ENCODE measurements at places on chromosomes 3 and 15.

- DNase-seq: no peak
These were observed 11.4 kb downstream of the CEP97 start for GRCh38 chr3:101735833-101736232.

DNA sequence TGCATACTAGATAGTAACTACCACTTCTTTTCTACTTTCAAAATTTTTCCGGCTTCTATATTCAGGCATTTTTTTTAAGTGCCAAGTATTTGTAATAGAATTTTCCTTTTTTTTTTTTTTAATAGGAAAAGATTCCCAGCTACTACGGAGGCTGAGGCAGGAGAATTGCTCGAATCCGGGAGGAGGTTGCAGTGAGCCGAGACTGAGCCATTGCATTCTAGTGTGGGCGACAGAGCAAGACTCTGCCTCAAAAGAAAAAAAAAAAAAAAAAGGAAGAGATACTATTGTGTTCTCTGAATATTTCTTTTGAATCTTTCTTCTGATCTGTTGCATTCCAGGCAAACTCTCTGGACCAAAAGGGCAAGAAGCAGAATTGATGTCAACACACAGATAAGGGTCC, 557.3 kb downstream of the FGF12 start:
- DNase-seq: no peak

GRCh38 chr3:105907777-105908176, 39.0 kb upstream of the CBLB start:
- DNase-seq: no peak

- DNase-seq: peak; percentile 63
These were observed 93.9 kb upstream of the RASGRF1 start for GRCh38 chr15:79184465-79184892.

DNA sequence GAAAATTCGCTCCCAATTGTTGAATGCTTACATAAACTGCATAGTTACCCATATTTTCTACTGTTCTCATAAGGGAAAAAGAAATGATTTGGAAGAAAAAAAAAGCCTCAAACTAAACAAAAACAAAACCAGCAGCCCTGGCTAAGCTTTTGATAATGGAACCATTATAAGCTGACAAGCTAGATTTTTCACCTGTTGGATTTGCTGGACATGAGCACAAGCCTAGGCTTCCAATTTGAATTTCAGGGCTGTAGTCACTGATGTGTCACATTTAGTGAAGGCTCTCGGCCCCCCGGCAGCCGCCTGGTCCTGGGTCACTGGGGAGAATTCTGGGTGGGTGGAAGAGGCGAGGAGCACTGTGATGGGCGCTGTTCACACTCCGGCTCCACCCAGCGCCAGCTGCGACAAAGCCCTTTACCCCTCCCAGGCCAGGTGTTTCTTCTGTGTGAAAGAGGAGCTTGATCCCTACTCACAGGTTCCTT, 4.6 kb downstream of the FBXL22 start:
- DNase-seq: no peak

DNA sequence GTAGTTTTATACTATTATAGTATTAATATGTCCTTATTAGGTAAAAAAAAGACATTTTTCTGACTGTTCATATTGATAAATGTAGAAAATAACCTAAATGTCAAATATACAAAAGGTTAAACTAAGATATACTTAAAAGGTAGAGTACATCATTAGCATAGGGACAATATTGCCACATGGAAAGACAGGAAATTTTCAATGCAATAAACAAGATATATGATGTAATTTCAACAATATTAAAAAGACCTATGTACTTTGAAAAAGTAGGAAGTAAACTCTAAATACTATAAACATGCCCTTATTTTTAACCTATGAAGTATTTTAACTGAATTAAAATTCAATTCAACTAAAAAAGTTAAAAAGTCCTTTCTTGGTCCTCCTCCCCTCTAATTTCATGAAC, 1.9 kb downstream of the SPG11 start:
- DNase-seq: no peak

- DNase-seq: no peak
These were observed 38.4 kb downstream of the SPSB4 start for GRCh38 chr3:141089339-141090152.

GRCh38 chr3:18188491-18188890, 236.6 kb downstream of the SATB1 start:
- DNase-seq: no peak

- no peak for DNase-seq
These were observed 47.2 kb downstream of the LEO1 start for GRCh38 chr15:51924156-51925068.

GRCh38 chr15:92305343-92305742, 88.3 kb upstream of the ST8SIA2 start:
- no peak for DNase-seq

GRCh38 chr3:42771271-42771670, 1.8 kb downstream of the CCDC13 start:
- DNase-seq: no peak

DNA sequence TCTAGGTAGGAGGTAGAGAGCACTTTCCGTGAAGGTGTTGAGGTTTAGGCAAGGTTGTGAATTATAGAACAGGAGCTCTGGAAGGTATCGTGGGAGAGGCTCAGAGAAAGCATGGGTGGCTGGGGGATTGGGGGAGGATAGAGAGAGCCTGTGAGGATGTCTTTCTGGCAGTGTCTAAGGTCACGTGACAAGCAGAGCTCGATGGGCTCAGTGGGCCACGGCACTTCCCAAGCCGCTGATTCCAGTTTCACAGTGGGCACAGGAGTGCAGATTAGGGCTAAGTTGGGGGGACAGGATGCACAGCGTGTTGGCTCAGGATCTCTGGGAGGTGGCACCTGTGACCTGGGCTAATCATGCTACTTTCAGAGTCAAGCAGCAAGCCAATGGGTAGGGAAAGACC, 52.0 kb downstream of the CEMIP start:
- DNase-seq: no peak

DNA sequence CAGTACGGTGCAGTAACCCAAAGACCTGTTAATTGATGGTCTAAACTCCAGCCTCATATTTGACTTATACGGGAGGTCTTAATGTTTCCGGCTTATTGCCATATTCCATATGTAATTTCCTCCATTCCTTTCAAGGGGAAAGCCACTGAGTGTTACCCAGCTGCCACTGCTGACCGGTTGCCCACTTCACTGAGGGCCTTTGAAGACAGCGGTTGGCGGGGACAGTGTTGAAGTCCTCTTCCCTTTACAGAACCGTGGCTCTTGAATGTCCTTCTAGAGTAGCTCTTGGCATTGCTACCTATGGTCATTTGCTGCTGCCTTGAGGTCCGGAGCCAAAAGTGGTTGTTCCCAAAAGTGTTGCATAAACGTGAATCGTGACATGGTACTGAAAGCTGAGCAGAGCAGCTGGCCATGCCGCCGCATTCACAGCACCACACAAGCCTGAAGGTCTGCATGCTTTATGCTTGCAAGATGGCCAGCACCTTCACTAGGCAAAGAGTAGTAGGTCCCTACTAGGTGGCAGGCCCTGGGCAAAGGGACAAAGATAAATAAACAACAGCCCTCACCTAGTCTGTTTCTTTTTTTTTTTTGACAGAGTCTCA, 51.7 kb upstream of the CTDSPL start:
- no peak for DNase-seq

DNA sequence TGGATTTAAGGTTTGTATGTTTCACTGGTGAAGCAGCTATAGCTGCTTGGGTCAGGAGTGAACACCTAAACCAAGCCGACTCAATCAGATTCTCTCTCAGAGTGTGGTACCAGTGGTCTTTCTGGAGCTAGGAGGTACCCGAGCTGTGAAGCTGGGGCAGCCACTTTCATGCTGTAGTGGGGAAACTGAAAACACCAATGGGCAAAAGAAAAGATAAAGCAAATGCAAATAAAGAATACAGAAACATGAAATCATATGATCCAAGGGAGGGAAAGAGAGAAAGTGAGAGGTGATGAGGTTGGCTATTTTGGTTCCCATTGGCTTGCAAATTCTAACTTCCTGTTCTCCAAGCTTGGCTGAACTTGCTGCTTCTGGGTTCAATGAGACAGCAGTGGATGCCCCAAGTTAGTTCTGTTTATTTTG, 212.3 kb upstream of the CFAP20DC start:
- DNase-seq: no peak

GRCh38 chr3:186123012-186123411, 14.1 kb upstream of the ETV5 start:
- no peak for DNase-seq

GRCh38 chr3:42148982-42149432, 57.9 kb downstream of the TRAK1 start:
- DNase-seq: no peak

DNA sequence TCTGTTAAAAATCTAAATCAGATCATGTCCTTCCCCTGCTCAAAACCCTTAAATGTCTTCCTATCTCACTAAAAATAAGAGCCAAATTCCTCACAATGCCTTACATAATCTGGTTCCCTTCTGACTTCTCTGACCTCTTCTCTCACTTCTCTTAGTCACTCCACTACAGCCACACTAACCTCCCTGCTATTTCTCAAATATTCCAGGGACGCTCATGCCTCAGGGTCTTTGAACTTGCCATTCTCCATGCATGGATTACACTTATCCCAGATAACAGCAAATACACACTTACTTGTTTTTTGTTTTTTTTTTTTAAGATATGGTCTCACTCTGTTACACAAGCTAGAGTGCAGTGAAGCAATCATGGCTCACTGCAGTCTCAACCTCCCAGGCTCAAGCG, 8.5 kb downstream of the TP53BP1 start:
- DNase-seq: no peak

- DNase-seq: no peak
These were observed 13.3 kb downstream of the PLXND1 start for GRCh38 chr3:129593230-129593594.

DNA sequence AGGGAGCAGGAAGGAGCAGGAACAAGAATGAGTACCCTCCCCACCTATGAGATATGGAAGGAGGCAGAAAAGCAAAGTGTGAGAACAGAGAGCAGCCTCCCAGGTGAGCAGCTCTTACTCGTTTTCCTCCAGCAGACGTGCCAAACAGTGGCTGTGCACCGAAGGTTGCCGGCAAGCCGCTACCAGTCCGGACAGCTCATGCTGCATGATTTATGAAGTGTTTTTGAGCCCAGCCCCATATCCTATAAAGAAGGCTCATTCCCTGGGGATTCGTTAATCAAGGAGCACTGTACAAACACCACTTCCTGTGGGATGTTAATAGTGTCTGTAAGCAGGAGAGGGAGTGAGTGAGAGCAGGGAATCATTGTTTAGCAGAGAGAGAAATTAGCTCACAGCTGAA, 118.3 kb upstream of the FOXB1 start:
- DNase-seq: no peak

GRCh38 chr15:43900996-43901395, 74.2 kb downstream of the WDR76 start:
- DNase-seq: no peak

- no peak for DNase-seq
These were observed 442.8 kb upstream of the NECTIN3 start for GRCh38 chr3:110628650-110629301.

GRCh38 chr15:25366058-25366457, 72.8 kb downstream of the UBE3A start:
- no peak for DNase-seq

DNA sequence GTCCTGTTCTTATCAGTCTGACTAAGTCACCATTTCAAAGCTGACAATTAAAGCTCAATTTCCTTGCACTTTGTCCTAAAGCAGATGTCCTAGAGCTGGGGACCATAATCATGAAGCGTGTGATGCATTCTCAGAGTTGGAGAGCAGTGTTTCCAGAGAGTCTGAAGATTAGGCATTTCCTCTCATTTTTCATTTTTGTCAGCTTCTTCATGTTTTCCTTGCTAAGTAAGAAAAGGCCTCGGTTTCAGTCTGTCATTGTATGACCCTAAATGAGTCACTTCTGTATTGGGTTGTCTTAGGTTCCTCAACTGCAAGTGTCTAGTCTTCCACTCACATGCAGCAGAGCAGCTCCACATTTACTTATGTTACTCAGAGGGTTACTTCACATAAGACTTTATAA, 257.2 kb upstream of the TPRG1 start:
- DNase-seq: no peak
